ENCODE measurements at places on chromosomes 2 and 18.

DNA sequence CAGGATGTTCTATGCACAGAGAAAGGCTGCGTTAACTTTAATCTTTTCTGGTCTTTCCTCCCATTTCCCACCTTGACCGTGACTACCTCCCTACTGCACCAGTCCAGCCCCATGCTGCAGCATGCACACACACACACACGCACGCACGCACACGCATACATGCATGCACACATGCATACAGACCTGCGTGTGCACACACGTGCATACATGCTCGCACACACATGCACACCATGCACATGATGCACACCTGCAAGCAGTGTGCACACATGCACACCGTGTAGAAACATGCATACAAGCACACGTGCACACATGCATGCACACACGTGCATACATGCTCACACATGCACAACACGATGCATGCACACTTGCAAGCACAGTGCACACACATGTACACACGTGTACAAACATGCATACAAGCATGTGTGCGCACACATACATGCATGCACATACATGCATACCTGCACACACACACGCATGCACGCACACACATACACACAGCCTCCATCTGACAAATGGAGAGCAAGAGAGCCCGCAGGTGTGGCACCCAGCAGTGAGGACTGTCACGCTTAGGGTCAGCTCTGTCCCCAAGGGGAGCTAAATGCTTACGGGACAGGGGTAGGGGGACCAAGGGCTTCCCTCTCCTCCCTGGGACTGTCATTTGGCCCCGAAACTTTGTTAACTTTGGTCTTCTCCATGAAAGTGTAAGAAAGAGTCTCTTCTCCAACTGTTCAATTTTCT is 18.2 kb downstream of the SNORC start:
- DNase-seq: no peak

GRCh38 chr18:68448736-68449135 is 266.2 kb downstream of the TMX3 start:
- DNase-seq: no peak

DNA sequence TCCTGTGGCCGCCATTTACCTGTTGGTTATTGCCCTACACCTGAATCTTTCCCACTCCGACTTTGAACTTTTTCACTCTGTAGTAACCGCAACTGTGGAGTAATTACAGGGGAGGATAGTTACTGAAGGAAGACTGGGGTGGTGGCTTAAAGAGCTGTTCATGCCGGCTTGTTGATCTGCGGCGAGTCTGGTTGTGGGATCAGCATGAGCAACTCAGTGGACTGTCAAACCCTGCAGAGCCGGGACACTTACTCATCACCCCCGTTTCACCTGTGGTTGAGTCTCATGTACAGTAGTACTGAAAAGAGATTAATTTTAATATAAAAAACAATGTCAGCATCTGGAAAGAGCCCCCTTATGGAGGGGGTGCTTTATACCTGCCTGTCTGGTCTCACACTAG is 2.1 kb downstream of the ASB1 start:
- DNase-seq: no peak

GRCh38 chr2:37357530-37357929 is 13.1 kb downstream of the QPCT start:
- no peak for DNase-seq

DNA sequence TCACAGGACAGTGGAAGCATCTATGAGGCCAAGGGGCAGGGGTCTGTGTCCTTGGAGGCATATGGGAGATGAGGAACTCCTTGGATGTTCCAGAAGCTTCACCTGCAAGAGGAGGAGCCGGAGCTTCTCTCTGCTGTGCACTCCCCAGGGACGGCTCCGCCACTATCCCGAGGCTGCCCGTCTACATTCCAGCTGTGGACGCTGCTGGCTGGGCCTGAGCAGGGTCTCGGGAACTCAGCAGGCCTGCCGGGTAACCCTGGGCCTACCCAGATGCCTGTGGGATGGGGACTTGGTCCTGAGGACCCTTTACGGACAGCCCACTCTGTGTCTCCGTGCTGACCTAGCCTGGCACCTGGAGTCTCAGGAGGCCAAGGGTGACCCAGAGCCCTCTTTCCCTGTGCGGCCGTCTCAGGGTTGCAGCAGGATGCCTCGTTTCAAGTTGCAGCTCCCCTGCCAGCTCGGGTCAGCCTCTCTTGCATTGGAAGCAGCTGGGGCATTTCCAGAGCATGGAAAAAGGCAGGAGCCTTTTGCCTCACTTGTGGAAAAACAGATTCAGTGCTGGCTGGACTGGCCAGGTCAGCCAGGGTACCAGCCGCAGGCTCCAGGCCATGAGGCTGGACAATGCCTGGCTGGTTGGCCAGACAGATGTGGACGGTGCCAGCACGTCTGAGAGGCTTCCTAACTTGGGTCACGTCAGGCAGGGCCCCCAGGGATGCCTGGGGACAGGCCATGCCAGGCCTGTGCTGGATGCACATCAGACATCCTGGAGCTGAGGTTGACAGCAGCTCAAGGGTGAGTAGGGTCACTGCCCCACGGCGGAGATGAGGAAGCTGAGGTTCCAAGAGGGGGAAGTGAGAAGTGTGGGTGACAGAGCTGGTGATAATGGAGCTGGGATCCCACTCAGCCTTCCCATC is 41.5 kb downstream of the SCTR start:
- no peak for DNase-seq

DNA sequence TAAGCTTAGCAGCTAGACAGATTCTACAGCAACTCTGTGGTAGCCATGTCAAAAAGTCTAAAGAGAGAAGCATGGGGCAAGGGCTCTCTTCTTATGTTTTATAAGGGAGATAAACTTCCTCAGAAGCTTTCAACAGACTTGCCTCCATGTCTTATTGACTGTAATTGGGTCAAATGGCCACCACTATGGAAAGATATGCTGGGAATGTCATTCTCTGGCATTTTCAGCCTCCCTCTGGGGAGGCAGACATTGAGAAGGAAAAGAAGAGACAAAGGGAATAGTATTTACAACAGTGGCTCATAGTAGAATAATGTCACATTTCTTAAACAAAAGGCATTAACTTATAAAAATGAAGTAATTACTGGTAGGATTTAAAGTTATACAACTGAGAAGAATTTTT is 1964.5 kb upstream of the PIK3C3 start:
- no peak for DNase-seq

- no peak for DNase-seq
Observed at GRCh38 chr2:190575263-190575662, 40.7 kb upstream of the NEMP2 start.

DNA sequence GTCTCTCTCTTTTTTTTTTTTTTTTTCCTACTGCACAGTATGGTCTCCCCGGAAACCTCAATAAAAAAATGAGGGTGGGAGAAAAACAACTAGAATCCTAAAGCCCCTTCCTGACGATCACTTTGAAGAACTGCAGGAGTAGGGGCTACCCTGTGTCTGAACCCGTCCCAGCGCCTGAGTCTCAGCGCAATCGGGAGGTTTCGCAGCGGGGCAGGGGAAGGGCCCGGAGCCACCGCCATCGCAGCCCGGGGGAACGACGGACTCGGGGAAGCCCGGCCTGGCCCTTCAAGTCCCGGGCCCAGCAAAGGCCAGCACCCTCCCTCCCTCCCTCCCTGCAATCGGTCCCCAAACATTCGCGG is 411 bp downstream of the NARS1 start:
- DNase-seq: no peak

DNA sequence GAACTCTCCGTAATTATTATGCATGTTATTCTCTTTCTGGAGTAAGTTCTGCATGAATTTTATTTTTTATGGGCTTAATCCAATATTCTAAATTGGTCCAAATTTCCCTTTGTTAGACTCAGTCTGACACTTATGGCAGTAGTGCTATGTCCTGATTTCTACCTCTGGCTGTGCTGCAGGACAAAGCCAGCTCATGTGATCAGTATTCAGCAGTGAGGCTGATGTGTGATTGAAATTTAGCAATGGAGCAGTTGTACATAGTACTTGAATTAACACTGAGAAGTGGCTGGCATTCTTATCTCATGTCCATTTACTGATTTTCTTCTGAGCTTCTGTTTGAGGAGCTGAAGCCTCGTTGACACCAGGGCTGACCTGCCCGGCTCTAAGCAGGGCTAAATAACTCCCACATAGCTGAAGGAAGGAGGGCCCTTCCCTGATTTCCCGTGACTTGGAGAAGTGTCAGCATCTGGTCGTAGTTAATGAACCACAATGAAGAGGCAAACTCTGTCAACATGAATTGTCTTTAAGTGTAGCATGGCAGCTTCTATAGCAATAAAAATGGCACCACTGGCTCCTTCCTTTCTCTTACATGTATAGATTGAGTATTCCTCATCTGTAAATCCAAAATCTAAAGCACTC is 159.0 kb upstream of the RASGRP3 start:
- DNase-seq: no peak

DNA sequence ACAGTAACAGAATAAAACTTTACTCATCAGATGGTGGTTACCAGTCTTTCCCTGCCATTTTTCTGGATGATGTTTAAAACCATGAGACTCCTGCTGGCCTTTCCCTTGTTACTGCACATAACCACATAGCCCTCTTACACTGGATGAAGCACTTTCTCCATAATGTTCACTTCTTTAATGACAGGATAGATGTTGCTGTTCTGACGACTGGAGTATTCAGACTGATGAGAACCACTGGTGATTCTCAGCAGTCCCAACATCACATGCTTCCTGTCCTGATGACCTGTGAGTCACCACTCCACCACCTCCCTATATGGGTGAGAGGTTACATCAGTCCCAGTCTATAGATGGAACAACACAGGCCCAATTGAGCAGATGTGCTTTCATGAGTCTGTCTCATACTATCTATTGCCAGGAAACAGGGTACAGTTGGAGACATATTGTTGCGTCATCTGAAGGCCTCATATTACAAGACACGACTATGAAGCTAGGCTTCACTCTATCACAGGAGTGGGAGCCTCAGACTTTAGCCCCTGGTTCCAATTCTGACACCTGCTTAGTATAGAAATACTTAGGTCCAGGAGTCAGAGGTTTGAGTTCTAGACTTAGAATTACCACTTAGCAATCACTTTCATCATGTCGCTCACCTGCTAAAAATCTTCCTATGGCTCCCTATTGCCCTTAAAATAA is 145.7 kb upstream of the KLF7 start:
- DNase-seq: no peak

- DNase-seq: no peak
Observed at GRCh38 chr2:73937103-73937885, 10.6 kb downstream of the DGUOK start.

- no peak for DNase-seq
Observed at GRCh38 chr18:10519999-10520935, 5.6 kb upstream of the NAPG start.

DNA sequence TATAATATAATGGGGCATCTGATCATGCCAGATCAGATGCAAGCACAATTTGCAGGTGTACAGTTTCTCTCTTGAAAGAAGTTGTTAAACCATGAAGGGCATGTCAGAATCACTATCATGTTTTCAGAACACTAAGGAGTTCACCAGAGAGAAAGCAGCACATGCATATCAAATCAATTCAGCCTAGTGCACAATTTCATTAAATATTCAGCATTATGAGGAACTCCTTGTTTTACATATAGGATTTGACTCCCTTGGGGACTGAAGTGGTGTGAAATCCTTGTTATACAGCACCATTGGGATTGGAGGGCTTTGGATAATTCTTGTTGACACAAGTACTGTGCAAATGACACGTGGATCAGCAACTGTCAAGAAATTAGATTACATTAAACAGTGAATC is 562.1 kb upstream of the KLHL29 start:
- DNase-seq: no peak

DNA sequence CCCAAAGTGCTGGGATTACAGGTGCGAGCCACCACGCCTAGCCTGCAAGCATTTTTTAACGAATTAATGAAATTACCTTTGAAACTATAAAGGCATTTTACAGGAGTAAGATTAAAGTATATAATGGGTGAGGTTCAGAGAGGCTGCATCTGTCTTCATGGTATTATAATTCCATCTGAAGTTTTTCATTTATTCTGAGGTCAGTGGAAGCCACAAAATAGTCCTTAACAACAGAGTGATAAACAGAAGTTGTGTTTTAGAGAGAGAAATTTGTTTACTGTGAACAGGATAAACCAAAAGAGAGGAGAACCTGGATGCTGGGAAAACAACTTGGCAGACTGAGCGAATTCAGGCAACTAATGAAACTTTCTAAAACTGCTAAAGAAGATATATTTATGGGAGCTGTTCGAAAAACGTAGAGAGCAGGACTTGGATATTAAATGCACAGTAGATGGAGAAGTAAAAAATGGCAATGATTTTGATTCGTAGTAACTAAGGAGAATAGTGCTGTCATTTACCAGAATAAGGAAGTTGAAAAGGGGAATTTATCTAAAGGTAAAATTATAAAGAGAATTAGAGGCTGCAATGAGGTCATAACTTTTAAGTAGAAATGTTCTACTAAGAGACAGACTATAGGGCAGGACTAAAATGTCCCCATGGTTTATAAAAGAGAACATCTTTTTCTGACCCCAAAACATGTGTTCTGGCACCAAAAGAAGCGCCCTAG is 37.9 kb upstream of the ITGA4 start:
- DNase-seq: no peak

- no peak for DNase-seq
Observed at GRCh38 chr2:71291398-71291797, 40.2 kb upstream of the ZNF638 start.

DNA sequence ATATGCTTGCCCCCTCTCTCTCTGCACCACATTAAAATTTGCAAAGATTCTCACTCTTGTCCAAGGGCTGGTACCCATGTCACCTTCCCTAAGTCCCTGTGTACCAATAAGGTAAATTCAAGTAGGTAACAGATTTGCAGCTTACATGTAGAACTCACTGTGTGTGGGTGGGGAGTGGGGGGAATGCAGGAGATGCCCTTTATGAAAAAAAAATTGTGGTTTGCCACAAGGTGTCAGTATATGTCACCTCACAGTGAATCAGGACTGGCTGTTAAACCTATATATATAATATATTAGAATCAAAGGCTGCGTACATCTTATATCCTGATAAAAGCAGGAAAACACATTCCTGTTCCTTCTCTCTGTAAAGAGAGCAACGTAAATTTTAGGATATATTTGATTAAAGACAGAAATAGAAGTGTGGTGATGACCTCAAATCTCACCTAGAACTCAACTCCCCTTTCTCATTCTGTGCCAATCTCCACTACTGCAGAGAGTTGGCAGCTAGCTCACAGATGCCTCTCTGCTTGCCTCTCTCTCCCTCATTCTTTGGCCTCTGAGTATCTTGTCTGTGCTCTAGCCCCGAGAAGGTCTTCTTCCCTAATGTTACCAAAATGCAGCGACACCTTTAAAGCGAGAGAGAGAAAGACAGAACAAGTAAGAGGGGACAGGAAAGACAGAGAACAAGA is 536 bp downstream of the XDH start:
- no peak for DNase-seq

- no peak for DNase-seq
Observed at GRCh38 chr2:222169346-222169745, 129.5 kb downstream of the PAX3 start.

GRCh38 chr2:241762933-241763369 is 13.7 kb upstream of the GAL3ST2 start:
- no peak for DNase-seq

GRCh38 chr2:240320204-240320993 is 115.1 kb upstream of the GPC1 start:
- no peak for DNase-seq

- no peak for DNase-seq
Observed at GRCh38 chr2:238100049-238100820, at the start of gene ESPNL. ESPNL (plus strand) TSS chr2:238100340; CDS start chr2:238100420, 80 bp downstream.

Data from right renal cortex interstitium (tissue), 3 donors.